ENCODE measurements at places on chromosomes 16 and 17. TPM values are rescaled to one million over a fixed set of nuclear protein-coding genes. Genes with fewer than 3 reads are reported as not detected.

DNA sequence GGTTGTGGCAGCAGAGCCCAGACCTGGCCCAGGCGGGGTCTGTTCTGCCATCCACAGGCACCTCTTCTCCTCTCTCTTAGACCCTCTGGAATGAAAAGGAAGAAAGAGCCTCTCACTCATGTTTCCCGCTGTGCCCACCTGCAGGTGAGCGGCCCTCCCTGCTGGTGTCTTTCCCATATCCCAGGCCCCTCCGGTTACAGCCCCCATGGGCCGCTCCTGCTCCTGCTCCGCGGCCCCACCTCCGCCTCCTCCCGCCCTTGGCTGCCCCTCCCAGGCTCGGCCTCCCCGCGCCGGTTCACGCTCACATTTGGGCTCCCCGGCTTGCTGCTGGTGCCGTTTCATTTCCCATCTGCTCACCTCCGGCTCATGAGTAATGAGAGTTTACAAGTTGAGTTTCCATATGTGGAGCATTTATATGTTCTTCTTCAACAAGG is 98.7 kb upstream of the SDK2 start:
- DNase-seq, result no peak

GRCh38 chr16:58425756-58426494 is 33.7 kb downstream of the GINS3 start:
- DNase-seq, result no peak

- DNase-seq, result no peak
Measured at GRCh38 chr16:87056083-87056482, 261.1 kb downstream of the C16orf95 start.

- no peak for DNase-seq
Measured at GRCh38 chr16:72073560-72074230, 10.7 kb downstream of the HPR start.

- no peak for DNase-seq
Measured at GRCh38 chr16:69417520-69418199, 6.8 kb upstream of the CYB5B start.

Gene ITGA2B
- 0.67 TPM for polyA plus RNA-seq

DNA sequence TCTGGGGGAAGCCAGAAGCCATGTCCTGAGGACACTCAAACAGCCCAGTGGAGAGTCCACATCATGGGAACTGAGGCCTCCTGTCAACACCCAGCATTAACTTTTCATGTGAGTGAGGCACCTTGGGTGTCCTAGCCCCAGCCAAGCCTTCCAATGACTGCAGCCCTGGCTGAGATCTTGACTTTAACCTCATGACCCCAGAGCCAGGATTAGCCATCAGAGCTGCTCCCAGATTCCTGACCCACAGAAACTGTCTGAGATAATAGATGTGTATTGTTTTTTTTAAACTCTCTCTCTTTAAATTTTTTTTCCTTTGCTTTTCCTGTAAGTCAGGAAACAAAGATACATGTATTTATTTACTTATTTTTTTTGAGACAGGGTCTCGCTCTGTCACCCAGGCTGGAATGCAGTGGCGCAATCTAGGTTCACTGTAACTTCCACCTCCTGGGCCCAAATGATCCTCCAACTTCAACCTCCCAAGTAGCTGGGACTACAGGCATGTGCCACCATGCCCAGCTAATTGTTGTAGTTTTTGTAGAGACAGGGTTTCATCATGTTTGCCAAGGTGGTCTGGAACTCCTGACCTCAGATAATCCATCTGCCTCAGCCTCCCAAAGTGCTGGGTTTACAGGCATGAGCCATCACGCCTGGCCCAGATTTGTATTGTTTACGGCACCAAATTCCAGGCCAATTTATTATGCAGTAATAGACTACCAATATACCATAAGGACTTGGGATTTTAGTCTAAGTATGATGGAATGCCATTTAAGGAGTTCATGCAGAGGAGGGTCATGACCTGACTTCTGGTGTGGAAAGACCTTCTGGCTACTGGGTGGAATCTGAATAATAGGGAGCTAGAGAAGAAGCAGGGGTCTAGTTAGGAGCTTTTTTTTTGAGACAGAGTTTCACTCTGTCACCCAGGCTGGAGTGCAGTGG is 14.0 kb upstream of the TMEM94 start:
- DNase-seq, result no peak

DNA sequence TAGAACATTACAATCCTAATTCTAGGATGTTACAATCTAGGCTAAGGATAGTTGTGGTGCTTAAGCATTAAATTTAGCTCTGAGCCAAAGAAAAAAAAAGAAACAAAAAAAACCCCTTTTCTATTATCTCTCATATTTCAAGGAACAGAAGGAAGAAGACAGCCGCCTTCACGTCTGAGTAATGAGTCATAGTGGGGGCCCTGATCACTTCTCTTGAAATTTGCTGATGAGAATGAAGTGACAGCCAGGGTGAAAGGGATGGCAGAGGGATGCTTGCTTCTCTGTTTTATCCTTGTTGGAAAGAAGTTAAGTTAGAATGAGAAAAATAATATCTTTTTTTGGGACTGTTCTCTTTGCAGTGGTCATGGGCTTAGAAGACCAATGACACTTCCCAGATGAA is 82.6 kb upstream of the MPHOSPH6 start:
- no peak for DNase-seq

Gene KIF18B
- polyA plus RNA-seq, result not detected

DNA sequence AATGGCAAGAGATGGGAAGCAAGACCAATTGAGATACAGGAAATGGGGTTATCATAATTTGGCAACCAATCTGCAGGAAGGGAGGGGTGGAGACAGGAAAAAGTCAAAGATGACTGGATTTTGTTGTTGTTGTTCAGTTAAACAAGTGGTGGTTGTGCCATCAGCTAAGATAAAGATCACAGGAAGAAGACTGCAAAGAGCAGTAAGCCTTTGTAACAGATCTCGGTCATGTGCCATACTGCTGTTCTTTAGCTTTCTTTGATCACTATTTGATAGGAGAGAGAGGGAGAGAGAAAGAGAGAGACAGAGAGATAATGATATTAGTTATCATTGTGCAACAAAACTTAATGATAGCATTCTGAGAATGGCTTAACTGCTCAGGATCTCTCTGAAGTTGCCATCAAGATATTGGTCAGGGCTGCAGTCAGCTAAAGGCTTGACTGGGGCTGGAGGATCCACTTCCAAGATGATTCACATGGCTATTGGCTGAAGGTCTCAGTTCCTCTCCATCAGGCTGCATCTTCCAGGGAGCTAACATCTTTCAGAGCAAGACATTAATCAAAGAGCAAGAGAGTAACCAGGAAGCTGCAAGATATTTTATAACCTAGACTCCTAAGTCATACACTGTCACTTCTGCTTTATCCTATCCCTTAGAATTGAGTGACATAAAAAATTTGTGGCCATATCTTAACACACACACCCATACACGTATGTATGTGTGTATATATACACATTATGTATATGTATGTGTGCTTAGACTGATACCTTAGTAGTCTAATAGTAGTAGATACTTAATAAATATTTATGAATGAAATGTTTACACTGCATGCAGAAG is 405.0 kb downstream of the SHISA9 start:
- DNase-seq, result no peak

DNA sequence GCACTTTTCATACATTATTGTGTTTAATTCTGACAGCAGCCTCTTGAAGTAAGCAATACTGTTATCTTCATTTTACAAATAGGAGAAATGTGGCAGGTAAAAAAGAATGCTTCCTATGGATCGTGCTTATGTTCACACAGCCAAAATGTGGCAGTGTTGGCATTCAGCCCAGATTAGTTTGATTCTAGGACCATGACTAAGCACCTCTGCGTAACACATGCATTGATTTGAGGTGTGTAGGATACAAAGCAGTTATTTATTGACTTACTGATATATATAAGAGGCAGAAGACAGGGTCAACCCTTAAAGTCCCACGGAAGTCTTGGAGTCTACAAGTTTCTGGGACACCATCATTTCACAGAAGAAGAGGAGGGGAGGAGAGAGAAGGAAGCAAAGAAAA is 1144.4 kb upstream of the GOT2 start:
- no peak for DNase-seq

GRCh38 chr17:51770027-51770759 is 388.3 kb downstream of the CA10 start:
- no peak for DNase-seq

- no peak for DNase-seq
Measured at GRCh38 chr16:83963277-83964119, 4.5 kb upstream of the NECAB2 start.

DNA sequence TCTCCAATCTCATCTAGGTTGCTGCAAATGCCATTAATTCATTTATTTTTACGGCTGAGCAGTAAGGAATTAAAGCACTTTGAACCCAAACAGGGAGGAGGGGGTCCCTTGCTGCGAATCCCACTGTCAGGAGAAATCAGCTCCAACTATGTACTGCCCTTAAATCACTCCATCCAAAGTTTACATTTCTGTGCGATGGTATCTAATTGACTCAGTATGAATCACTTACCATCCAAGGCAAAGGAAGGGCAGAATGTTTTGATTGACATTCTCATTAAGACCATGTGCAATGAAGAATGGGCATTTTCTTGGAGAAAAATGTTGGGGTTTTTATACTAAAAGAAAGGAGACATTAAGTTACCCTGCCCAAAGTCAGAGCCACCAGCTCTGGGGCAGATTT is 47.7 kb upstream of the XYLT1 start:
- DNase-seq, result no peak

- no peak for DNase-seq
Measured at GRCh38 chr17:59361386-59361785, 29.9 kb downstream of the YPEL2 start.

DNA sequence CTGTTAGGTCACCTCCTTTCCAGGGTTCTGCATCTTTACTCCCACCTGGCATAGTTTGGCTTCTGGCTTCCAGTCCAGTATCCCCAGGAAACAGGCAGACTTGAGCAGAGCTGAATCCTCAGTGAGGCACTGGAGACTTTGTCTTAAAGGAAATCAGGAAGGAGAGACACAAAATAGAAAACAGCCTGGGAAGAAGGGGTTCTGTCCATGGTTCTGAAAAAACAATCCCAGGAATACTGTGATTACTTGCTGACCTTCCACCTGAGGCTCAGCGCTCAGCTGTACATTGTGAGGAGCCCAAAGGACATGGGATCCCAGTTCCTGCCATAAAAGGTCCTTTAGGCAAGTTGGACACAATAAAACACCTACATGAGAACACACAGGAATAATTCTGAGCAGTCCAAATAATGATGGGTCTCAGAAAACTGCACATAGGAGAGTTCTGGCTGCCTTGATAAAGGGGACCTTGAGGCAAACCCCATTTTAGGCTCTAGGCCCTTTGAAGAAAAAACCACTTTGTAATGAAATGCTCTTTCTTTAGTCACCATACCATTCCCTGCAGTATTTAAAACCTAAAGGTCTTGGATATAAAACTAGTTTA is 81.4 kb upstream of the CRHR1 start:
- no peak for DNase-seq

Gene ADAM11
- polyA plus RNA-seq, result 0.24 TPM

DNA sequence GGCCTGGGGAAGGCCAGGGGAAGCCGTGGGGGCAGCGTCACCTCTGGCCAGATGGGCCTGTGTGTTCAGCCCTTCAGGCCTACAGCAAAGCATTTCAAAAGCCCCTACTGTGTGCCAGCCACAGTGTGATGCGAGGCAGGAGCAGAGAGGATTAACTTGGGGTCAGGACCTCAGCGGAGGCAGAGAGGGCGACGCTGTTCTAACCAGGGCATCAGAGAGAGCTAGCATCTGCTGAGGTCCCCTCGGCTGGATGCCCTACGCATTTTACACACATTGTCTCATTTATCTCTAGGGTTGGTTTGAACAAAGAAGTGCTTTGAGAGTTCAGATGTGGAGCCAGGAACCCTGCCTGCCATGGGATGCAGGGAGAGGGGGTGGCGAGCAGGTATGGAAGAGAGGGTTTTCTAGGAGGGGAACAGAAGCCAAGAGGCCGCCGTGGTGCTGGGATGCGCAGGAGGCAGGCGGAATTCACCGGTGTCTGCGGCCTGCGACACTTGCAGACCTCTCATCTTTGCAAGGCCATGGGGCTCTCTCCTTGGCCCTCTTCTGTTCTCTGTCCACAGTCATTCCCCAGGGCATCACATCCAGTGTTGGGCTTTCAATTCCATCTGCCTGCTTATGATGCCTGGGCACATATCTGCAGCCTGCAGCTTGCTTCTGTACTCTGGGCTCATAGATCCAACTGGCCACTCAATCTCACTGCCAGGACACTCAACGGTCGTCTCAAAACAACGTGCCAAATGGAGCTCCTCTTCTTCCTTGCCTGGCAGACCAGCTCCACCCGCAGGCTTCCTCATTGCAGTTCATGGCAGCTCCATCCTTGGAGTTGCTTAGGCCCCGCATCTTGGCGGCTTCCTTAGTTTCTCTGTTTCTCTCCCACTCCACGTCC is 8.1 kb upstream of the NKD1 start:
- DNase-seq, result peak; percentile 20

Gene OXLD1
- polyA plus RNA-seq, result 51.9 TPM

DNA sequence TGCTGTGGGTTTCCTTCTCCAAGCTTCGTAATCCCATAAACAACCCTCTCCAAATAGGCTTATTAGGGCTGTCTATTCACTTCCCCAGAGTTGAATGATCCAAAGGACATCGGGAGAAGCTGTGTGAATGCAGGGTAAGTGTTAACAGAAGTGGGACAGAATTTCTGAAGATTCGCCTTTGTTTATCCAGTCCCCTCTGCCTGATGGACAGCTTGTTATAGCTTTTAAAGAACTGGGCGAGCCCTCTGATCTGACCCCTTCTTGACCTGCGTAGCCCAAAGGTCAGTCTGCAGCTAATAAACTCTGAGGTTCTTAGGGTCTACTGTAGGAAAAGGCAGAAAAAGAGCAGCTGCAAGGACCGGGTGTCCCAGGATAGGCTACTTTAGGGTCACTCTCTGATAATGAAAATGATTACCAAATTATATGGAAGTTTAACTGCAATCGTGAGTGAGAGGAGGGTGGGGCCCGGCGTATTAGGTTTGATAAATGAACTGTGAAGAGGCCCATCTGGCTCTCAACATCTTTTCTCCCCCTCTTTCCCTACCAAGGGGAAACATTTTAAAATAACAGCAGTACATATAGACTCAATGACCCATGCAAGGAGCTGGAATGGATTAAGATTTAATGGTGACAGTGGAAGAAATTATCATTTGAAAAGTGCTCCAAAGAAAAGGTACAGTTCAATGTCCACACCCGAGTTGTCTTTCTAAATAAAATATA is 233.4 kb downstream of the FTO start:
- DNase-seq, result no peak

Gene OR2C1
- not detected for polyA plus RNA-seq

Measured in kidney (tissue), 22 donors.